ENCODE measurements at places on chromosomes 16 and 17.

- DNase-seq: no peak
Measured at GRCh38 chr16:54504372-54504771, 217.8 kb upstream of the IRX3 start.

- DNase-seq: no peak
Measured at GRCh38 chr16:72884037-72884436, 163.9 kb downstream of the ZFHX3 start.

DNA sequence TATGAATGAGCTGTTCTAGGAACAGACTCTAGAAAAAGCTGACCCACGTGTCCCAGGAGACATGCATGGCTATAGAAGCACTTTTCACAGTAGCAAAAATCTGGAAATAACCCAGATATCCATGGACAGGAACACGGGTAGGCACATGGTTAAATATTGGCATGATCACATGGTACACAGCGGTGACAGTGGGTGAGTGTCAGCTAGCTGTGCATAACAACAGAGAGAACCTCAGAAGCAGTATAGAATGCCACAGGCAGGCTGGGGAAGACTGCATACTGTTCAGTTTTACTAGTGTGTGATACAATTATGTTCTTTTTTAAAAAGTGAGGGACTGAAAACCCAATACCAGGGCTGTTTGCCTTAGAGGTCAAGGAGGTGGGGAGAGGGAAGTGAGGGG lies 31.4 kb downstream of the EPN2 start:
- DNase-seq: no peak

DNA sequence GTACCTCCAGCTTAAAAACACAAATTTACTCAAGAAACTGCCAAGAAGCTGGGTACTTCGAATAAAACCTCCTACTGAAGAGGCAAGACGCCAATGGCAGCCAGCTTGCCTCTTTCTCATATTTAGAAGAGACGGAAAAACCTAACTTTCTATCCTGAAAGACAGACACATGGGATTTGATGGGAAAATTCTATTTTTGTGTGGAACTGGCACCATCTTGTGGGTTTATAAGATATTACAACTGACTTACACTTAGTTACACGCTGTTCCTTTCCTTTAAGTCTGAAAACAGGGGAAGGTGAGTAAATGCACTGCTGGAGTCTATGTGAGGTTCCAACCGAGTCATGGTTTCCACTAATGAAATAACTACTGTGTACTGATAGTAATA lies 10.3 kb downstream of the ZNF18 start:
- DNase-seq: no peak

DNA sequence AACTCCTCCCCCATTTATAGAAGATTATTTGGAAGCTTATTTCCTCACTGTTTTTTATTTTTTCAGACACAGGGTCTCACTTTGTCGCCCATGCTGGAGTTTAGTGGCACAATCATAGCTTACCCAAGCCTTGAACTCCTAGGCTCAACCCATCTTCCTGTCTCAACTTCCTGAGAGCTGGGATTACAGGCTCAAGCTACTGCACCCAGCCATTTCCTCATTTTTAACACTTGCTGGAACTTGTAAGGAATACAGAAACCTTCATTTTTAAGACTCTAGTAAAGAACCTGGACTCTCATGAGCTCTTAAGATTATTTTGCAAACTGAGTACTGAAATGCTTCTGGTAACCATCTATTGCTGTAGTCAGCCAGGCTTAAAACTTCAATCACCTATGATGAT lies 29.9 kb downstream of the KANSL1 start:
- DNase-seq: no peak

DNA sequence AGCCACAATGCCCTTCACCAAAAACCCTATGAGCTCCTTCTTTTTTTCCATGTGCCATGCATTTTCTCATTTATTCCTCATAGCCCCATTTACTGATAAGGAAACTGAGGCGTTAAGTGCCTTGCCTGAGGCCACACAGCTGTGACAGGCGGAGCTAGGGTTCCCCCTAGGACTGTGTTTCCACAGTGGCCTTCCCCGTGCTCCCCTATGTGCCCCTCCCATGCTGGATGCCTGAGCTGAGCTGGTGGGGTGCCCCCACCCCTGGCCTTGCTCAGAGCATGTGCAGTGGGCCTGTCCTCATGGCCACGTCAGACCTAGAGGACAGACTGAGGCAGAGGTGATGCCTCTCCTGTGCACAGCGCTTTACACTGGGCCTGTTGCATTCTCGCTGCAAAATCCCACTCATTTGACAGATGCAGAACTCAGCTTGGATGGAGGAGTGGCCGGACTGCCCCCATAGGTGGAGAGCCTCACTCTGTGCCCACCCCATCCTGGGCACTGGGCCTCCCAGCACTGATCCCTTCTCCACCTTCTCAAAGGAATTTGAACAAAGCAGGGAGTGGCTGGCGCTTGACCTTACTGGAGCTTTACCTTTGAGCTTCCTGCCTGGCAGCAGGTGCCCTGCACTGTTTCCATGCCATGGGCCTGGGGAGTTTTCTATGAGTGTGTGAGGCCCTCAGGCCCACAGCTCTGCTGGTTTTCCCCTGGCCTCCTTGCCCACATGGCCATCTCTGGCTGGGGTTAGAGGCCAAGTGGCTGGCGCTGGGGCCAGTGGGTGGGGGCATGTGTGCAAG lies 2.6 kb downstream of the MAP2K3 start:
- DNase-seq: no peak

- no peak for DNase-seq
Measured at GRCh38 chr17:81238490-81238814, 403 bp downstream of the TEPSIN start.

DNA sequence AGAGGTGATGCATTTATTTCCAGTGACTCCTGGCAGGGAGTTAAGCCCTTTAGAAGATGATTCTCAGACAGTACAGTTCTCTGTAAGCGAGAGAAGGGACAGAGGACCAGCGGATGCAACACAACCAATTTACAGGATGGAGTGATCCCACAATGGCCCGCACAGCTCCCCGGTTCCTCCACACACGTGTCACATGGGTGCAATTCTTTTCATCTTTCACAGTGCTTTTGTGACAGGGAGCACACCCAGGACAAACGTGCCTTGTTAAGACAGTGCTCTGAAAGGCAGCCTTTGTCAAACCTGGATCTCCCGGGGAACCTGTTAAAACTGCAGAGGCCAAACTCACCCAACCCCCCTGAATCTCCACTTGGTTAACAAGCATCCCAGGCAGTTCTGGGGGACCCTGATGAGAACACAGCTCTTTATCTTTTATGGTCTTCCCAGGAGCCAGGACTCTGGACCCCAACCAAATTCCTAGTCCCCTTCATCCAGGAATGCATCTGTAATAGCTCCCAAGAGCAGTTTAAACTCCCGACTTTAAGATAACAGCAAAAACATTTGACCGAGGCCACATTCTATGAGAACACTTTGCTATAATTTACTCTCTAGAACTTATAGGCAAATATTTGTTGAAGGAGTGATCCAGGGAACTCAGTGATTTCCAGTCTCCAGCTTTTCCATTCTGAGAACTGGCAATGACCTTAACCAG lies 134.9 kb upstream of the CDH5 start:
- no peak for DNase-seq

- no peak for DNase-seq
Measured at GRCh38 chr16:49690778-49691177, 165.1 kb downstream of the ZNF423 start.

- DNase-seq: no peak
Measured at GRCh38 chr17:64357191-64357981, 33.3 kb downstream of the PECAM1 start.

GRCh38 chr16:10318798-10319500 lies 66.9 kb upstream of the ATF7IP2 start:
- no peak for DNase-seq

- no peak for DNase-seq
Measured at GRCh38 chr16:51150888-51151320, at the start of gene SALL1. SALL1 (minus strand) TSS chr16:51151270; CDS start chr16:51151241, 29 bp downstream.

GRCh38 chr17:73411313-73411747 lies 99.5 kb upstream of the CDC42EP4 start:
- no peak for DNase-seq

DNA sequence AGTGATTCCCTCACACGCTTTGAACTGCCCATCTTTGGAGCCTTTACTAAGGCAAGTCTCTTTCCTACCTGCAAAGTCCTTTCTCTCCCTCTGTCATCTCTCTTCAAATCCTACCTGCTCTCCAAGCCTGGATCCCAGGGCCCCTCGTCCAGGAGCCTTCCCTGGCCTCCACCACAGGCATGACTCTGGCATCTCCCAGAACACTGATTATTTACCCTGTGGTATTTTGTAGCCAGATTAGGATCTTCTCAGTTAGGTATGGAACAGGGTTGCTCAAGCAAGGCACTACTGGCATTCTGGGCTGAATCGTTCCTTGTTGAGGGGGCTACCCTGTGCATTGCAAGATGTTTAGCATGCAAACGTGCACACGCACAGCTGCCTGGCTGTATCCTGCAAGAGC lies 31.9 kb upstream of the POLR3E start:
- no peak for DNase-seq

- no peak for DNase-seq
Measured at GRCh38 chr17:82156284-82156925, 56.2 kb downstream of the CCDC57 start.

DNA sequence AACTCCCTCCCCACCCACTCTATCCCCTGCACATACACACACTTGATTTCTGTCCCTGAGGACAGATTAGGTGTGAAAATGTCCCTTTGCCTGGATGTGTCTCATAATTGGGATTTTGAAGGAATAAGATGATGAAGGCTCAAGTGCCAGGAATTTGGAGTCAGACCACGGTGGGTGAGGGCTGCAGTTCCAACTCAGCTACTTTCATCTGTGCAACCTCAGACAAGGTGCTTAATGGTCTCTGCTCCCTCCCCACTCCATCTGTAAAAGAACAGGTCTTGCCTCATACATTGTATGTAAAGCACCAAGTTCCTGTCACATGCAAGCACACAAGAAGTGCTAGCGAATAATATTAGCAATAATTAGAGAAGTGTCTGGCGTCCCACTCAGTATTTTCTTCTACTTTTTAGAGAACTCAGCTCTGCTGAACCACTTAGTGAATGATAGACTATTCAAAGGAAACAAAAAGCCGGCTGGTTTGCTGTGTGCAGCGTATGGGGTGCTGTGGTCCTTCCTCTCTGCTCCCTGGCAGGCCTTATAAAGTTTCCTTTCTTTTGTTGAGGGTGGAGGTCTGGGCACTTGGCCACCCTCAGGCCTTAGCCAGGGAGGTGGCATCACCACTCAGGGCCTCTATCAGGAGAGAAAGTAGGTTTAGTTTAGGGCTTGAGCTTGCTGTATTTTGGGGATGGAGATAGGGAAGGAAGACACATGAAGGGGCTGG lies 6.4 kb downstream of the TBX4 start:
- no peak for DNase-seq

- no peak for DNase-seq
Measured at GRCh38 chr16:3482659-3483241, 12.5 kb downstream of the C16orf90 start.

DNA sequence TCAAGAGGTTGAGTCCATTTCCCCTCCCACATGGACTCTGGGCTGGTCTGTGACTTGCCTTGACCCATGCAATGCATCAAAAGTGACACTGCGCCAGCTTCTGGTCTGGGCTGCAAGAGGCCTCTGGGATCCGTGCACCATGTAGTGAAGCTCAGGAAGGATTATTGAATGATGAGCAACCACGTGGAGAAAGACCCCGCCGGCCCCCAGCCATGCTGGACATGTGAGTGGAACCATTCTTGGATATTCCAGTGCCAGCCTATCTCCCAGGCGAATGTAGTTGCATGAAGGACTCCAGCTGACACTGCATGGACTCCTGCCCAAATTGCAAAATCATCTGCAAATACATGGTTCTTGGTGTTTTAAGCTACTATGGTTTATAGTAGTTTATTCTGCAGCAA lies 7.6 kb upstream of the ALOX15B start:
- no peak for DNase-seq

DNA sequence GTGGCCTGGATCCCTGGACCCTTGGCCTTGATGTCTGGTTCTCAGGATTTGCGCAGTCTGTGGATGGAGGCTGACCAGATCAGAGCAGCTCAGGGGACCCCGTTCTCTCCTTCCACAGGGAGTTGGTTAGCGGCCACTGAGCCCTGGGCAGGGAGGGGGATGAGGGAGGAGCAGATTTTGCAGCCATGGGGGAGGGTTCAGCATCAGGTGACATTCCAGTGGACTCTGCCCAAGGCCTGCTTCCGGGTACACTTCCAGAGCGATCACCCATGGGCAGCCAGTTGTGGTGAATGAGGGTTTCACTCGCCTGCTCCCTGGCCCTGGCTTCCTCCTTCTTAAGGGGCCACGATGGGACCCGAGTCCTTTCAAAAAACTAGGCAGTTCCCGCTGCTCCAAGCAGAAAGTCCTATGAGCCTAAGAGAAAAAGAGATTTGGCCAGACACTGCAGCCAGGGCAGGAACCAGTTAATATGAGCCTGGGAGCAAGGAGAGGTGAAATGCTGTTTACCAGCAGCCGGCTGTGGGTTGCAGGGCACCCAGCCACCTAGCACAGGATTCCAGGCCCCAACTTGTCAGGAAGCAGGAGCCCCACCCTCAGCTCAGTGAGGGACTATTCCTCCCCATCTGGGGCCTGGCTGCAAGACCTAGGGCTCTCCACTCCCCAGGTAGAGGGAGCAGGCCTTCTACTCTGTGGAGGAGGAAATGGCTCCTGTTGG lies 4.7 kb upstream of the GPRC5C start:
- no peak for DNase-seq

DNA sequence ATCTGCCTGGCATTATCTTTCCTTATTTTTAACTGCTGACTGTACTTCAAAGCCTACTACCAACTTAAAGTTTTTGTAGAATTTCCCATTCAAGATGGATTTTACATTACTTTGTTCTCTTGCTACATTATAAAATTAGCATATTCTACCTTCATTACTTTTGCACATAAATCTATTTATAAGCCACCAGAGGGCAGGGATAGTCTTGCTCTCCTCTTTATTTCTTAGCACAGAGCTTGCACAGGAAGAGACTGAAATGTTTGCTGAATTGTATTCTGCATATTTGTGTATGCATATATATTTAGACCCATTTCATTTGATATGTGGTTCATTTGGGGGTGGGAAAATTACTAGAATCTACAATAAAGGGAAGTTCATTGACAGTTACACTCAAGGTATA lies 108.0 kb downstream of the SKAP1 start:
- no peak for DNase-seq

DNA sequence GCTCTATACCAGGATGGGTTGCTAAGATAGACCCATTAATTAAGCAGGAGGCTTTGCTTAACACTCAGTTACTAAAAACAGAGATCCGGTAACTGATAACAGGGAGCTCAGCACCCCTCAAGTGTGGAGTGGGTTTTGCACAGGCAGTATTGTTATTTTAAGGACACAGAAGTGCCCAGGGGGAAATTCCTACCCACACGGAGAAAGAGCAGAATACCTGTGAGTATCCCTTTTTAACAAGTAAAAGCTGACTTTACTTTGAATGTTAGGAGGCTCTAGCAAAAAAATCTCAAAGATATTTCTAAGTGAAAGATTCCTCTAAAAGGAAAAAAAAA lies 32.8 kb upstream of the HAS3 start:
- no peak for DNase-seq

DNA sequence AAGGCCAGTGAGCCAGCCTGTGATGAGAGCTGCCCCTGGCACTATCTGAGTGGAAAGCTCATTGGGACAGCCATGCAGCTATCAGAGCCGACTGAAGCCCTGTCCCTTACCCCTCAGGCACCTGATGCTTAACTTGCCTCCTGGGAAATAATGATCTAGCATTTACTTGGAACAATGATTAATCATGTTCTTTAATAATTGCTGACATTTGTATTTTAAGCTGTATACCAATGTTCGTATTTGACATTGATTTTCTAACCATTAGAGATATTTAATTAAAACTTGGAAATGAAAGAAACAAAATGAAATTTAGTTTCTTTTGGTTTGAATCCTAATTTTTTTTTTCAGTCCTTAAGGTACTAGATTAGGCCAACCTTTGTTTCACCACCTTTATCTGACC lies 10.5 kb downstream of the PDP2 start:
- DNase-seq: no peak

GRCh38 chr16:11224096-11224893 lies 31.7 kb downstream of the SOCS1 start:
- peak; percentile 36 for DNase-seq
